ENCODE measurements at places on chromosomes 7 and 10. TPM values are rescaled to one million over a fixed set of nuclear protein-coding genes. Genes with fewer than 3 reads are reported as not detected.

- no peak overlapping the region for H3K27ac ChIP-seq
- no peaks in the 10 kb centered on the region for H3K27me3 ChIP-seq
- H3K36me3 ChIP-seq = peaks cover 7% of the 10 kb centered on the region
- no peak overlapping the region for H3K4me3 ChIP-seq
- H3K4me1 ChIP-seq = no peaks in the 10 kb centered on the region
Measured at GRCh38 chr10:5648494-5649457, 17.6 kb downstream of the ASB13 start.

- no peaks in the 10 kb centered on the region for H3K27me3 ChIP-seq
- no peaks in the 10 kb centered on the region for H3K4me1 ChIP-seq
- H3K4me3 ChIP-seq = no peak overlapping the region
- H3K27ac ChIP-seq = no peak overlapping the region
- no peaks in the 10 kb centered on the region for H3K36me3 ChIP-seq
Measured at GRCh38 chr7:121480058-121480457, 84.0 kb upstream of the FAM3C start.

DNA sequence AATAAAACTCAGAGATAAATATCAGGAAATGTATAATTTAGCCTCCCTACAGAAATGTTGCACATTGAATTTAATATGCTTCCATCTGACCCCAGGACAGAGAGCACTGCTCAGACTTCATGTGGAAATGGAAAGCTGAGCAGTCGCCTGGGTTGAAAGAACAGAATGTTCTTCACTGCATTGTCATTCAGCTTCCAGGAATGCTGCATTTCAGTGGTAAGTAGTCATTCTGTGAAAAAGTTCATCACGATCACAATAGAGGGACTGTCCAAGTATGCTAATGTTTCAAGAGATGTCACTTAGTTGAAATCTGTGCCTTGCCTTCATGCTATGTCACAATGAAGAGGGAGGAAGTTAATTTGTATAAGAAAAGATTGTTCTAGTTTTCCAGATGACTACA is 147.3 kb downstream of the NRCAM start:
- no peak for DNase-seq
- H3K27me3 ChIP-seq = no peaks in the 10 kb centered on the region
- H3K4me1 ChIP-seq = no peaks in the 10 kb centered on the region
- no peak overlapping the region for H3K27ac ChIP-seq
- H3K36me3 ChIP-seq = no peaks in the 10 kb centered on the region
- H3K4me3 ChIP-seq = no peak overlapping the region

- DNase-seq = peak; percentile 49
- H3K4me3 ChIP-seq = no peak overlapping the region
- peaks cover 4% of the 10 kb centered on the region for H3K4me1 ChIP-seq
- no peaks in the 10 kb centered on the region for H3K36me3 ChIP-seq
- H3K27me3 ChIP-seq = no peaks in the 10 kb centered on the region
Measured at GRCh38 chr10:113131613-113132261, 181.7 kb downstream of the TCF7L2 start.

GRCh38 chr7:1811850-1812508 is 141.9 kb downstream of the ELFN1 start:
- no peak overlapping the region for H3K27ac ChIP-seq
- no peaks in the 10 kb centered on the region for H3K4me1 ChIP-seq
- no peaks in the 10 kb centered on the region for H3K36me3 ChIP-seq
- no peak overlapping the region for H3K4me3 ChIP-seq

- no peak overlapping the region for H3K4me3 ChIP-seq
- no peaks in the 10 kb centered on the region for H3K36me3 ChIP-seq
- no peak for DNase-seq
- H3K27me3 ChIP-seq = no peaks in the 10 kb centered on the region
- H3K4me1 ChIP-seq = no peaks in the 10 kb centered on the region
Measured at GRCh38 chr10:30804478-30805055, 175.0 kb upstream of the LYZL2 start.

DNA sequence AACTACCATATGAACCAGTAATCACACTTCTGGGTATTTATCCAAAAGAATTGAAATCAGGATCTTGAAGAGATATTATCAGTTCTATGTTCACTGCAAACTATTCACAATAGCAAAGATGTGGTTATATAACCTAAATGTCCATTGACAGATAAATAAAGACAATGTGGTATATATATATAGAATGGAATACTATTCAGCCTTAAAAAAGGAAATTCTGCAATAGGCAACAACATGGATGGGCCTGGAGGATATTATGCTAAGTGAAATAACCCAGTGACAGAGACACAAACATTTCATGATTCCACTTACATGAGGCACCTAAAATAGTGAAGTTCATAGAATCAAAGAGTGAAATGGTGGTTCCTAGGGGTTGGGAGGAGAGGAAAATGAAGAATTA is 90.6 kb upstream of the CDK1 start:
- H3K36me3 ChIP-seq = no peaks in the 10 kb centered on the region
- H3K4me3 ChIP-seq = no peak overlapping the region
- H3K4me1 ChIP-seq = no peaks in the 10 kb centered on the region
- H3K27ac ChIP-seq = no peak overlapping the region
- DNase-seq = no peak

DNA sequence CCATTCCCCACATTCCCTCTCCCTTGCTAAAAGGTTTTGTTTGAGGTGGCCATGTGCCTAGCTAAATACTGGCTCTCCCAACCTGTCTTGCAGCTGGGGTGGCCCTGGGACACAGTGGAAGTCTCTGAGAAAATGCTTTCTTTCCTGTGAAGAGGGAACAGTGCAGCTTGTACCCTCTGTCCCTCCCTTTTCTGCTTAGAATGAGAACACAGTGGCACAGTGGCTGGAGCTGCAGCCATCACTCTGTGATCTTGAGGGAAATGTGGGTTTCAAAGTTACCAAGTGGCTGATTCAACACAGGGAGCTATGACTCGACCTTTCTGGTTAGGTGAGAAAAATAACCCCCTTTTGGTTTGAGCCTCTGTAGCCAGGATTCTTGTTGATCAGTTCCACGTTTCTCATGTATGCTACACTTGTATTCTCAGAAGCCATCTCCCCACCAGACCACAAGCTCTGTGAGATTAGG is 62.7 kb upstream of the CARD11 start:
- H3K4me1 ChIP-seq = no peaks in the 10 kb centered on the region
- H3K36me3 ChIP-seq = no peaks in the 10 kb centered on the region

- H3K4me1 ChIP-seq = no peaks in the 10 kb centered on the region
- no peak for DNase-seq
- H3K27ac ChIP-seq = no peak overlapping the region
- no peak overlapping the region for H3K4me3 ChIP-seq
Measured at GRCh38 chr10:123361832-123362231, 207.6 kb downstream of the BUB3 start.

- H3K27ac ChIP-seq = no peak overlapping the region
- H3K4me1 ChIP-seq = peaks cover 6% of the 10 kb centered on the region
- no peaks in the 10 kb centered on the region for H3K36me3 ChIP-seq
- H3K4me3 ChIP-seq = no peak overlapping the region
Measured at GRCh38 chr10:119538632-119539358, 3.7 kb downstream of the RGS10 start.

DNA sequence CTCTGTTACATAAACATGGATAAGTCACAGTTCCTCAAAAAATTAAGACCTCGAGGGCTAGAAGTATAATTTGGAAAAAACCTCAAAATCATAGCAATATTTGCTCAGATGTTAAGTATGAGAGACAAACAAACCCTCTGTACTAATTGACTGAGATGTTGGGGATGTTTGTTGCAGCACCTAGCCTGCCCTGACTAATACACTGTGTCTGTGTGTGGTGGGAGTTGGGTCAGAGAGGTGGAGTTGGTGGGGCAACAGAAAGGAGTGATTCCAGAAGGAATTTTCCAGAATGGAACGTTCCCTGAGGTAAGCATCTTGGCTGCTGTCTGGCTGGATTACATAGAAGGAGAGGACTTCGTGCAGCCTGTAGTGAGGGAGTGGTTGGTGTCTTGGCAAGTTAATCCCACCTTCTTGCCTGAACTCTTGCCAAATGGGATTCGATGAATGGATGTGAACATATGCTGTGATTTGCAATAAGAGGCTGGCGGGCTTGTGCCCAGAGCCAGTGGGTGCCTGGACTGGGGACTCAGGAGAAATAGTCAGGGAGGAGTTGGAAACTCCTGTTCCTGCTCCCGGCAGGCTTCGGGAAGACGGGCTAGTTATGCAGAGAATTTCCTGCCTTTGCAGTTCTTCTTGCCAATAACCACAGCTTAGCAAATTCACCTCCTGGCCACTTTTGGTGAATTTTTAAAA is 9.3 kb upstream of the FAM180A start:
- H3K4me1 ChIP-seq = peaks cover 25% of the 10 kb centered on the region
- no peak overlapping the region for H3K4me3 ChIP-seq
- H3K27ac ChIP-seq = no peak overlapping the region
- H3K27me3 ChIP-seq = no peaks in the 10 kb centered on the region
- DNase-seq = no peak
- H3K36me3 ChIP-seq = no peaks in the 10 kb centered on the region

- no peaks in the 10 kb centered on the region for H3K36me3 ChIP-seq
- peaks cover 13% of the 10 kb centered on the region for H3K4me1 ChIP-seq
- H3K27me3 ChIP-seq = no peaks in the 10 kb centered on the region
- H3K4me3 ChIP-seq = no peak overlapping the region
- H3K27ac ChIP-seq = no peak overlapping the region
Measured at GRCh38 chr10:24891823-24892222, 60.6 kb downstream of the PRTFDC1 start.

DNA sequence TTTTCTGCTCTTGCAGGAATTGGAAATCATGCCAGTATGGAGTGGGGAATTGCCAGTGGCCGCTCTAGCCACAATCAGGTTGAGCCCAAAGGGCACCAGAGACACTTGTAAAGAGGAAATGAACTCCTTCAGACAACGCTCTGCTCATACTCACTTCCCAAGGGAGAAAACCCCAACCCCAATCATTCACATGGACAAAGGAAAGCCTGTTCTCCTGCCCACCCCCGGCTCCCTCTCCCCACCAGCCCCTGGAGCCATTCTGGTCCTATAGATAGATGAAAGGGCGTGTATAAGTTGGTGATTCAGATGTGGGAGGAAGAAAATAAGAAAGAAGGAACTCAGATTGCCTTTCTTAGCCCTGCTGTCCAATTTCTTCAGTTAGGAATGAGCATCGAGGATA is 57.4 kb downstream of the GFRA1 start:
- no peak overlapping the region for H3K4me3 ChIP-seq
- no peaks in the 10 kb centered on the region for H3K4me1 ChIP-seq
- H3K27me3 ChIP-seq = no peaks in the 10 kb centered on the region
- no peak overlapping the region for H3K27ac ChIP-seq
- DNase-seq = no peak

DNA sequence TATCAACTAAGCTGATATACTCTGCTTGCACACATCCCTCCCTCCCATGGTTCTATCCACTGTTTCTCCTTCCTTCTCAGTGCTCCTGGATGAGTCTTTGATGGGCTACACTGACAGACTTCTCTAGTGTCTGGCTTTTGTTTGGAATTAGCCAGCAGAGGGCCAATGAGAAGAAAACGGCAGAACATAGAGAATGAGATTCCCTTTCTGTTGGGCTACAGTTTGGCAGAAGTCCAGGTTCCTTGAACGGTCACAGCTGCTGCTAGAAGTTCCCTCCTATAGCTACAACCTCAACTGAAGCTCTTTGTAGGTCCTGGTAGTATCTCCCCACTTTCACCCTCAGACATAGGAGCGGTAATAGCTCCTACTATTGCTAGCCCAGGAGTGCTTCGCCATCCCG is 251.1 kb upstream of the LRRN3 start:
- no peaks in the 10 kb centered on the region for H3K36me3 ChIP-seq
- H3K4me3 ChIP-seq = no peak overlapping the region
- H3K27ac ChIP-seq = no peak overlapping the region
- no peak for DNase-seq
- no peaks in the 10 kb centered on the region for H3K27me3 ChIP-seq

DNA sequence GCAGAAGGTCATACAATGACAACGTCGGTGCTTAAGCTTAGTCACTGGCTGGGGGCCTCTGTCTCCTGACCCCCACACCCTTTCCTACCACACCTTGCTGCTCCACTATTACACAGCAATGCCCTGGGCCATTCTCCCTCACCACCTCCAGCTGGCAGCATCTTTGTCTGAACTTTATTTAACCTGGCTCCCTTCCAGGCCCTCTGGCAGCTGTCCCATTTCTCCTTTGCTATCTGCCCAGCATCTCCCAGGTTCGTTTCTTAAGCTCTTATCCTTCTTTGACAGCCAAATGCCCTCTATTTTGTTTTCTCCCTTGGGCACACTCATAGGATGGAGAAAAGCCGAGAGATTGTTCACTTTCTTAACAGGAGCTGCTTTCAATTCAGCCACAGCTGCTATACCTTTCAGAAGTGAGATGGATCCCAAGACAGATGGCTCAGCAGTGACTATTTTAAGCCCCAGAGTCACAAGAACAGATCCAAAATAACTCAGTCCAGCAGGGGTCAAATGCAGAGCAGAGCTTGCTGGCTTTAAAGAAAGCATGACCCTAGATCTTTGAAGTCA is 1277.1 kb upstream of the AUTS2 start:
- H3K4me3 ChIP-seq = no peak overlapping the region
- no peaks in the 10 kb centered on the region for H3K36me3 ChIP-seq
- H3K27ac ChIP-seq = no peak overlapping the region

DNA sequence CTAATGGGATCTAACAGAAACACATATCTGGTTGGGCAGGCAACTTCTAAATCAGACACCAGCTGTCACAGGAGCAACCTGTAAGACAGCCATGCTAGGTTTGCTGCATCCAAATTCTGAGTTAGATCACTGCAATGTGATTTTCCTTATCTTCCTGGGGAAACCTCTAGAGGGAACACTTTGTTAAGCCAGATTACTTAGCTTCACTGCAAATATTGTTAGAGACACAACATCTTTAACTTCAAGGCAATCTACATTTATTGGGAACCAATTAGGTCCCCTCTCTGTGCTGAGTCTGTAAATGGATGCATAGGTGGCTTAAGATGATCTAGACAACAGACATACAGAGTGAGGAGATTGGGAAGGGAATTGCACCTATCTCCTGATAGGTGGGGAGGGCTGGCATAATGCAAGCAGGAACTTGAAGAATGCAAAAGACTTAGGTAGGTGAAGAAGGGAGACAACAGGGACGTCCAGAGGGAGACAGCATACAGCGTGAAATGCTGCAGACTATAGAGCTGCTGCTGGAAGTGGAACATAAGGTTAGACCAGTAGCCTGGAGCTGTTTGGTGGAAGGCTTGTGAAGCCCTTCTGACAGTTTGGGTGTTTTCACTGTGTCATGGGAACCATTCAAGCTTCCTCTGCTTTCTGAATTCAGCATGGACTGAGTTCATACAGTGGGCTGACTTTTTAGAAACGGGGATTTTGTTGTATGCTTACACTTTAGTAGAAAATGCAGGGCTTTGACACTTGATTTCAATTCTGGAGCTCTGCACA is 109.8 kb upstream of the ELMO1 start:
- H3K4me1 ChIP-seq = no peaks in the 10 kb centered on the region
- H3K36me3 ChIP-seq = no peaks in the 10 kb centered on the region
- no peak overlapping the region for H3K4me3 ChIP-seq
- DNase-seq = no peak

GRCh38 chr10:20622531-20623211 is 274.4 kb downstream of the NEBL start:
- no peak for DNase-seq
- no peaks in the 10 kb centered on the region for H3K27me3 ChIP-seq
- no peak overlapping the region for H3K27ac ChIP-seq
- no peak overlapping the region for H3K4me3 ChIP-seq

GRCh38 chr10:86139066-86139657 is 227.4 kb downstream of the GRID1 start:
- H3K4me3 ChIP-seq = no peak overlapping the region
- H3K27ac ChIP-seq = no peak overlapping the region
- no peaks in the 10 kb centered on the region for H3K36me3 ChIP-seq
- H3K4me1 ChIP-seq = no peaks in the 10 kb centered on the region

Gene ZCWPW1
- 3.4 TPM for total RNA-seq

Gene SLC26A3
- 0.79 TPM for total RNA-seq

Gene SVIL
- total RNA-seq = 70.1 TPM

Gene OR2A5
- total RNA-seq = not detected

Gene SLC35B4
- total RNA-seq = 18.2 TPM

Gene ARHGAP22
- total RNA-seq = 13.5 TPM

Gene PPP3CB
- total RNA-seq = 41.5 TPM

Gene LRRC18
- not detected for total RNA-seq
